CD4-positive, alpha-beta T cell treated with Interleukin-4 for 4 hours (primary cell): ENCODE measurements at places on chromosomes 5 and 9.

DNA sequence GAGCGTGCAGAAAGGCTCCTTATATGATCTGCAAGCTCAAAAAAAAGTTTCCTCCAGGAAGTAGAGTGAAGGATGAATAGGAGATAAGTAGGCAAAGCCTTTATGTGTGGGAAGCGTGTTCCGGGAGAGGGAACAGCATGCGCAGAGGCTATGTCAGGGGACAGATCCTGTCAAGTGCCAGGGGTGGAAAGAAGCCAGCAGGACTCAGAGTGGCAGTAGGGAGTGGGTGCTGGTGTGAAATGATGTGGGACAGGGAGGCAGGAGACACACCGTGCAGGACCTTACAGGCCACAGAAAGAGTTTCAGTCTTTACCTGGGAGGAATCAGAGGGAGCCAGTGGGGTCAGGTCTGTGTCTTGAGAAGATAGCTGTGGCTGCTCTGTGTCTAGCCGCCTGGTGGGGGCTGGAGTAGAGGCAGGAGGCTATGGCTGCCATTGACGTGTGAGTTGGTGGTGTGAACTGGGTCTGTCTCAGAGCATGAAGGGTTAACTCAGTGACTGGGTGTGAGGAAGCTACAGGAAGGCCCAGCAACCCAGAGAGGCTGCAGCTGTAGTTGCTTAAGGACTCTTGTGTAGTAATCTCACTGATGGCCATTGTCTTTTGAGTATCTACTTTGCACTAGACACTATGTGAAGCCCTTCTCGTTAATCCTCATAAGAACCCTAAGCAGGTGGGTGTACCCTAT, 71.3 kb downstream of the PPARGC1B start:
- DNase-seq = no peak

- DNase-seq = no peak
These were observed 550.1 kb upstream of the CDH18 start for GRCh38 chr5:20537911-20538703.

DNA sequence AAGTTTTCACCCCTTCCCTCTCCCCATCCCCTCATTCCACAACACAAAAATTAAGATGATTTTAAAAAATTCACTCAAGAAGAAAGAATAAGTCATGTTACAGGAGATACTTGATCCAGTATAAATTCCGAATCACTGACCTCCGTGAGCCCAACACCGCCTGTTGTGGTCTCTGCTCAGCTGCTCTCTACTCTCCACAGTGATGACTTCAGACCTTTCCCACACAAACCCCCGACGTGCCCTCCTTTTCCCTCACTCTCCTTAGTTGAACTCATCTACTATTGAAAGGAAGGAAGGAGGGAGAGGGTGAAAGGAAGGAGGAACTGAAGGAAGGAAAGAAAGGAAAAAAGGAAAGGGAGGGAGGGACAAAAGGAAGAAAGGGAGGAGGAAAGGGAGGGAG, 55.1 kb downstream of the ZNF354C start:
- no peak for DNase-seq

GRCh38 chr5:122322801-122323548, 10.9 kb downstream of the SNCAIP start:
- DNase-seq = no peak

DNA sequence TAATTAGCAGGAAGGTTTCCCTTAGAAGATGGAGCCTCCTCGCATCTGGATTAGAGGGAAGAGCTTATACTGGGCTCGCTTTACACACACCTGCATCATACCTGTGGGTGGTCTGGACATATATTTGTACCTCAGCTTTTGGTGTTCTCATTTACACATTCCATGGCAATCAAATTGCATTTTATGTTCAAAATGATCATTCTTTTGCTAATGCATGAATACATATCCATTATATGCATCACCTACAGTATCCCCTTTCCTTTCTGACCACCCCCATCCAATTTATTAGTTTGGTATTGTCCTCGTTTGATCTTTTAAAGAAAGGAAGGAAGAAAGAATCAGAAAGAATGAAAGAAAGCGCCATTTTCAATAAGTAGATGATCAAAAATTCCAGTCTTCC, 251.5 kb downstream of the SLF1 start:
- DNase-seq = no peak

DNA sequence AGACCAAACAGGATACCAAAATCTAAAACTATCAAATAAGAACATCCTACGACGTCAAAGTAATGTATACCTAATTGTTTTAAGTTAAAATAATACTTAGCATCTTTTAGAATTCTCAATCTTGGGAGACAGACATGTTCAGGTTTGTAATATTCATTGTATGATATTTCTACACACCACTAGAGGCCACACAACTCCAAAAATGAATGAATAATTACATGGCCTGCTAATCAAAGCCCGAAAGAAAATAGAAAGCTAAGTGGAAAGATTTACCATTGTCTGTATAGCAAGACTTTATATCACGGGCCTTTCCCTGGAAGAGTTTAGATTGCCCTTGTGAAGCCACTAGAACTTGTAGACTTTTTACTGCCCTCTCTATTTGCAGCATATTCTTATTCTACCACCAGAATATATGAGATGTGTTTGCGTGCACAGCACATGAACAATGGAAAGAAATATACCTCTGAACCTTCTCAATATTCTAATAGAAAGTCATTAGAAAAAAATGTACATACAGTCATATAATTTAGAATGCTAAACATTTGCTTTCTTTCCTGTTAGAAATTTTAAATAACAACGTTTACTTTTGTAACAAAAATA, 380.1 kb upstream of the NUDT12 start:
- no peak for DNase-seq
